ENCODE measurements at places on chromosomes 3 and 15.

DNA sequence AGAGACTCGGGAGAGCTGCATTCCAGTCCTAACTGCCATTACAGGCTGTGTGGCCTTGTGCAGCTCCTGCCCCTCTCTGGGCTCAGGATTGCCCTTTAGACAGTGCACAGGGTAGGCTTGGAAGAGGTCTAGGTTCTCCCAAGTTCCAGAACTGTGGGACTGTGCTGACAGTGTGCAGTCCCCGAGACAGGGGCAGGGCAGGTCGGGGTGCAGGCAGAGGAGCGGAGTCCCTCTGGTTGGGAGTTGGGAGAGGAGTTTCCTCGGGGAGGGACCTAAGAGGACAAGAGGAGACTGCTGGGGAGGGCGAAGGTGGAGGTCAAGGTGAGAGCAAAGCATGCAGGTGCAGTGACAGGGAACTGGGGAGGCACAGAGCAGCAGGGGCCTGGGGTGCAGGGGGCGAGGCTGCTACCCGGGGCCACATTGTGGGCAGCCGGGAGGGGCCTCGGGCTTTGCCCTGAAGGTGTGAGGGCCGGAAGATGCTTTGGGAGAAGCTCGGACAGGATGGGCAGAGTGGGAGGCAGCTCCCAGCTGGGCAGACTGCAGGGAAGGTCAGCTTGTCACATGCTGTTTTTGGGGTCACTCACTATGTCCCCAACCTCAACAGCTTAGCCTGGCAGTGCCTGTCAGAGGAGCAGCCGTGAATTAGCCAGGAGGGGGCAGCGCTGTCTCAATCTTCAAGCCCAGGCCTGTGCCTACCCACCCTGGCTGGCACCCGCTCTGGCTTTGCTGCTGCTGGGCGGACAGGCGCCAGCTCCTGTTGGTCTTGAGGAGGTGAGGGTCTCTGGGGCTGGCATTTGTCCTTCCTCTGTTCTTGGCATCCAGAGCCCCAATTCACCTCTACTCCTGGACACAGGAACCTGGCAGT, 15.4 kb upstream of the CSPG4 start:
- DNase-seq, result peak; percentile 55

DNA sequence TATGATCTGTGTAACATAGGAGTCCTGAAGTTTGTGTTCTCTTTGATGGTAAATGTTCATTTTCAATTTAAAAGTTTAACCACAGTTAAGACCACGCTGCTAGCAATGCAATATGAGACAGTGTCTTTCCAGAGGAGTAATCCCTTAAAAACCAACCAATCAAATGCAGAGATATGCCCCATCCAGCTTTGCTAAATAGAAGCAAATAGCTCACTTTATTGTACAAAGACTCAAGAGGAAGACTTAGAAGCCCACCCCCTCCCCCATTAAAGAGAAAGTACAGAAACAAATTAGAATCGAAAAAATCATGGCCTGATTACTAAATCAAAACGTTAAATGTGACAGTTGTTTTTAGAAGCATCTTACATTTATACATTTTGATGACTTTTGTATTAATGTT, 2.1 kb upstream of the ANP32A start:
- no peak for DNase-seq

- DNase-seq, result no peak
These were observed 41.0 kb downstream of the CTDSPL start for GRCh38 chr3:37902674-37903073.

DNA sequence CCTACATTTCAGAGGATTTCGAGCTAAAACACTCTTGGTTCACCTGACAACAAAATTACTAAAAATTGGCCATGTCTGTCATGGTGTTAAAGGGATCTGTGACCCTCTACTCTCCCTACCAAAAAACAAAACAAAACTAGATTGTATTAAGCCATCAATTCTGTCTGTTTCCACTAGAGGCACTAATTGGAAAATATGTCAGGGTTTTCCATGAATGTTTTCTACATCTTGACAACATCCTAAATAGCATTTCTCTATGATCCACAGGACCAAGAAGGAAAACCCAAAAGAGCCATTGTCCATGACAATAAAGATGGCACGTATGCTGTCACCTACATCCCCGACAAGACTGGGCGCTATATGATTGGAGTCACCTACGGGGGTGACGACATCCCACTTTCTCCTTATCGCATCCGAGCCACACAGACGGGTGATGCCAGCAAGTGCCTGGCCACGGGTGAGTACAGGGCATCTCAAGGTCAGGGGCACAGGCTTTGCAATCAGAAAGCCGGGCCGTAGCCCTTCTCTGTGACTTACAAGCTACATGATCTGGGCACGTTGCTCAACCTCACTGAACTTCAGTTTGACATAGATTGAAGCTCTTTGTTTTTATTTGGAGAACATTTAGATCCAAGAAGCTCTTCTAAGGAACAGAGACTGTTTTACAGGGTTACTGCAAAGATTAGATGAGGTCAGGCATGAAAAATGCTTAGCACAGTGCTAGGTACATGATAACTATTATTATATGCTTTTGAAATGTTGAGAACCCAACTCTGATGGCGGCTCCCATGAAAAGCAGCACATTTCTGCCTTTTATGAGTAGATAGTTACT, 74.8 kb downstream of the DNASE1L3 start:
- no peak for DNase-seq

DNA sequence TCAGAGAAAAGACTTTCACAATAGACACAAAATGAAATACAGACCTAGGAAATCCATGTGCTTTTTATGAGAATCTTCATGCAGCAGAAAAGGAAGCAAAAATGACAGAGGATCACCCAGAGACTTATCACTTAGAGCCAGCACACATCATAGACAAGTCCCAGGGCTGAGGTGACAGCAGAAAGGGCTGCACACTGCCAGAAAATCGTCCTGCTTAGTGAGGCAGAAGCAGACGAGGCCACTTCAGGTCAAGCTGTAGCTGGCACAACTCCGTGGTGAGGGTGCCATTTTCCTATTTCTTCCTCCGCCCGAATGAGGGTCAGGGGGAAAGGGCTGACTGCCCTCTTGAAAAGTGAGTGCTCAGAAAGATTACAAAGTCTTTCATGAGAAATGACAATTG, 95.9 kb upstream of the TNIK start:
- no peak for DNase-seq

- no peak for DNase-seq
These were observed 288.8 kb downstream of the ROBO2 start for GRCh38 chr3:77328690-77329089.

- DNase-seq, result no peak
These were observed 26.3 kb downstream of the GPR160 start for GRCh38 chr3:170064108-170064507.

DNA sequence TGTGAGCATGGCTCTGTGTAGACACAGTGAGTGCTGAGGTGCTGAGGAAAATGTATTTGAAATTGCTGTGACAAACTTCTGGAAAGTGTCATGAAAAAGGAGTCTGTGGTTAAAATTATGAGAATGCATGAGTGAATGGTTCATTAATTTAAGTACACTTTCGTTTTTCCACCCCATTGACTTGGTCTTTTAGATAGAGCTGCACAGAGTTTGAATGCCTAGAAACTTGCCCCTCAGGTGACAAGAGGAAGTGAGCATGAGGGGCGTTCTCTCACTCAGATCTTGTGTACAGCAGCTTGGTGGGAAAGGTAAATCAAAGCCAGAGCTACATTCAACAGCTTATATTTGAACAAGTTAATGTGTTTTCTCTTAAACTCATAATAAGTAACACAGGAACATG, 296.8 kb downstream of the WDR72 start:
- DNase-seq, result no peak

DNA sequence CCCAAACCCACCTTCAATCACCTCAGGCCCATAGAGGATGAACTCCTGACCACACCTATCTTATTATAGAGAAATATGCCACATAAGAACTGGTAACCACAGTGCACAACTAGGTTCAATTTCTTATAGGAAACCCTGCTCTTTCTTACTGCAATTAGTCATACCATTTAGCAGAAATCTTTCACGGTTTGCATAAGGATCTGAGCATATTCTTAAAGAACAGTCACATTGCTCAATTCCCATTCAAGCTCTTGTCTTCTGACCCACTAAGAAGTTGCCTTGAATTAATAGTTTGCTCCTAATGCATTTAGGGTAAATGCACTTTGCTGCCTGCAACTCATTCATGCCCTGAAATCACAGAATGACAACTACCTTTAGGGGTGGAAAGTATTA, 9.2 kb downstream of the ERC2 start:
- no peak for DNase-seq

DNA sequence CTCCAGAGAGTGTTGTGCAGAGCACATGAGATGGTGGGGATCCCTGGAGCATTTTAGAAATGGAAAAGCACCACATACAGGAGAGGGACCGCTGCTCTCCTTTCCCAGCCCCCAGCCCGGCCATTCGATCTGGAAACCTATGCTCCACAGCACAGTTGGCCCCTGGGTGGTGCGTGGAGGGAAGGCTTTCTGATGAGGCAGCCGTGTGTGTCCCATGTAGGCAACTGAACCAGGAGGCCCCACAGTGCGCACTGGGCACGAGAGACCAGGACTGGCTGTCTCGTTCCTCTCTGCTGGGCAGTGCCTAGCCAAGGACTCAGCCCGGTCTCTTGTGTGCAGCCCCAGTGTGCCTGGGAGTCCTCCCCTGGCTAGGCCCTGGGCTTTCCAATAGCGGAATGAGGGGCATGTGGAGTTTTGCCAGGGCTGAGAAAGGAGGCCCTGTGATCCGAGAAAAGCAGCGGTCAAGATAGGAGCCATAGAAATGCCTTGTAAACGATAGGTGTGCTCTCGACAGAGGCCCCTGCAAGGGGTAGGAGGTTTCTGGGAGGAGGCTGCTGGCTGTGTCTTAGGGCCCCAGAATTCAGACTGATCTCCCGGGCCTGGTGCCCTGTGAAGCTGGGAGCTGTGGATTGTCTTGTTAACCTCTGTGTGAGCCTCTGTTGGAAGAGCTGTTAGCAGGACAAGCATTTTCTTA, 39.0 kb downstream of the CHDH start:
- DNase-seq, result no peak

GRCh38 chr3:43239755-43240154, 46.6 kb upstream of the SNRK start:
- DNase-seq, result no peak

- DNase-seq, result no peak
These were observed 7.3 kb upstream of the ISG20 start for GRCh38 chr15:88631464-88632028.

DNA sequence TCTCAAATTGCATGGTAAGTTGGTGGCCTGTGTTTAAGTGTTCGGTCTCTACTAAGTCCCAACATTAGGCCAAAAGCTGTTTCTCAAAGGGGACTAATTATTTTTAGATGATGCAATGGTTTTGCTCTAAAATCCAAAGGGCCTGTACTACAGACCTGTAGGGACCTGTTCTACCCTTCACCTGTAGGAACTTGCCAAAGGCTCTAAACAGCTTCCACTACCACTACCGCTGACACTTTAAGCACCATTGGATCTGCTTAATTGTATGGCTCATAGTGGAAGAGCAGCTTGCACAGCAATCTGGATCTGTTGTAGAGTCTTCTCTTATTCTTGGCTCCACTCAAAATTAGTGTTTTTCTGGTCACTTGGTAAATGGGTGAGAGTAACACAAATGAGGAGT, 346.8 kb downstream of the EPHA6 start:
- no peak for DNase-seq

DNA sequence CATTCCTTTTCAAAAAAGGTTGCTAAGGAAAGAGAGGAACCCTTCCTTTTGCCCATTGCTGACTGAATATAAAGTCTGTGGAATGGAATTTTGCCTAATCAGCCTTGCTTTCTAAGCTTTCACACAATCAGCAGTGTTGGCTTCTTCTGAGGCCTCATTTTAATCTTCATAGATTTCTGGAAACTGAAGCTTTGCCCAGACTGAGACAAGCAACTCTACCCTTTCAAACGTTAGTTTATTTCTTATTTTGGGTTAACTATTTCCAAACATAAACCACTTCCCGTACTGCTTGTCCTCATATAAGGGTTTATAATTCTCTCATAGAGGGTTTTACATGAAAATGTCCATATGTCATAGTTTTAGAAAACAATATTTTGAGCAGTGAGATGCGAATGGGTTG, 82.9 kb downstream of the NR1D2 start:
- no peak for DNase-seq

DNA sequence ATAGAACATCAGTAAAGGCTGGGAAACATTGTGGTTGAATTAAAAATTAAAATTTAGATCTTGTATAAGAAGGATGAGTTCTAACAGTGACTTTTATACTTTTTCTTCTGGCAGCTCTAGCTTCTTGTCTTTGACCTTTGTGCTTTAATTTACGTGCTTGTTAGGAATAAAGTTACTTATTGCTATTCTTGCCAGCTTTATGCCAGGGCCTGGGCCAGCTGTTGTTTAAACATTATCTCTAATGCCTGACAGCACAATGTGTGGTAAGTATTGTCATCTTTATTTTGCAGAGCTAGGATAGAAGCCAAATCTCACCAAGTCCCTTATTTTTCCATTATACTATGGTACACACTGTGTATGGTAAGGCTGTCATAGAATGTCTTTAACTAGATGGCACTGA, 766.7 kb upstream of the GOLIM4 start:
- DNase-seq, result no peak

GRCh38 chr3:57646723-57647122, 46.2 kb downstream of the DENND6A start:
- no peak for DNase-seq

DNA sequence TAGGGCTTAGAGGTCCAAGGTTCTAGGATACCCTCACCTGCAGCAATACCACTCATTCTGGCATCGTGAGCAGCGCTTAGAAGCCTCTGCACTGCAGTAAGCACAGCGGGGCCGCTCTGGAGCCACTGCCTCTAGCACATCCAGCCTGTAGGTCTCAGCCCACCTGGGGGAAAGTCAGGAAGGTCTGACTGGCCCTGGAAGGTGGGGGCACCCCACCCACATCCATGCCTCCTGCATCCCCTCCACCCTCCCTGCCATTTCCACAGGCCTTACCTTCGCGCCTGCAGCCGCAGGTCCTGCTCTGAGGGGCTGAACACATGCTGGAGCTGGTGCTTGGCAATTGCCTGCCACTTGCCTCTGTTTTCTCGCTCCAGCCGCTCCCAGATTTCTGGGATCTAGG, 901 bp upstream of the RASSF1 start:
- DNase-seq, result no peak

- DNase-seq, result no peak
These were observed 28.8 kb upstream of the TRIM59 start for GRCh38 chr3:160478338-160478737.

DNA sequence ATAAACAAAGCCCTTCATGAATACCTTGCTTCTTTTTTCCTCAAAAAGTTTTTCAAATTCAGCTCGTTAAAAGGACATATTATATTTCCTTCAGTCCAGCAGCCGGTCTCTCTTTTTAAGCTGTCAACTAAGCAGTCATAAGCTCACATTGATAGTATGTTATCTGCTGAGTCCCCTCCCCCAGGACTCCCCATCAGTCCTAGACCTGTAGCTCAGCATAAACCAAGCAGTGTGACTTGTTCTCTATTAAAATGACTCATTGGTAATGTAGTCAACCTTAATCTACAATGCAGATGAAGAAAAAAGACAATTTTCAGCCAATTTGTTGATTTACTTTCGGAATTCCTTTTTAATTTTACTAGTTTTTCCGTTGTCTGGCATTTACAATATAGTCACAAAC, 483.8 kb downstream of the MECOM start:
- DNase-seq, result no peak

GRCh38 chr3:156161172-156161571, 40.8 kb downstream of the KCNAB1 start:
- no peak for DNase-seq

GRCh38 chr3:183247011-183247589, 6.0 kb upstream of the B3GNT5 start:
- no peak for DNase-seq
